ENCODE measurements at places on chromosomes 2 and 18.

GRCh38 chr2:54183281-54183680 is 67.9 kb downstream of the ACYP2 start:
- DNase-seq: no peak

DNA sequence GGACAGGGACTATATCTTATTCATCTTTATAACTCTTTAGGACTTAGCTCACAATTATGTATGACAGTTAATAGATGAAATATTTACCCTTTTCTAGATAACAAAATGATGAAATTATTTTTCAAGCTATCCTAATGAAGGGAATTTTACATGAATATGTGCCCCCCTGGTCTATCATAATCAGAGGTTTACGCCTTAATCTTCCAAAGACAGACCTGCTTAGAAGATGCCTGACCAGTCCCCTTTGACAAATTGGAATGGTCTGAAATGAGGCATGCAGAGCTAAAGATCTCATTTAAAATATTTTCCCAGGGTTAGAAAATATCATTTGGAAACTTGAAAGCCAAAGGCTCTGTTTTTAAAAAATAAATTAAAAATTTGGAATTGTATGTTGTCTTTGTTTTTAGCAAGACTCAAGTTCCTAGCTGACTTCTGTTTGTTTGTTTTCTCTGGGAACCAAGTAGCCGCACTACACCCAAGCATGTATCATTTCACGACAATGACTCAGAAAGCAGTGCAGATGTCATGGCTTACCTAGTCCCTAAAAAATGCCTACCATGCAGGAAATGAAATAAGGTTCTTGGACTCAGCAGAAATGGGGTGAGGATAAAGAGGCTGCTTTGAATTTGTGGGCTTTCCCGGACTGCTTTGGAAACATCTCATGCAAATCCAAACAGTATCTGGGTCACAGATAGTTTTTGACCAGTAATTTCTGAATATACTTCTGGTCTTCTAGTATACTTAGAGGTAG is 162.1 kb downstream of the ZEB2 start:
- DNase-seq: peak; percentile 97

DNA sequence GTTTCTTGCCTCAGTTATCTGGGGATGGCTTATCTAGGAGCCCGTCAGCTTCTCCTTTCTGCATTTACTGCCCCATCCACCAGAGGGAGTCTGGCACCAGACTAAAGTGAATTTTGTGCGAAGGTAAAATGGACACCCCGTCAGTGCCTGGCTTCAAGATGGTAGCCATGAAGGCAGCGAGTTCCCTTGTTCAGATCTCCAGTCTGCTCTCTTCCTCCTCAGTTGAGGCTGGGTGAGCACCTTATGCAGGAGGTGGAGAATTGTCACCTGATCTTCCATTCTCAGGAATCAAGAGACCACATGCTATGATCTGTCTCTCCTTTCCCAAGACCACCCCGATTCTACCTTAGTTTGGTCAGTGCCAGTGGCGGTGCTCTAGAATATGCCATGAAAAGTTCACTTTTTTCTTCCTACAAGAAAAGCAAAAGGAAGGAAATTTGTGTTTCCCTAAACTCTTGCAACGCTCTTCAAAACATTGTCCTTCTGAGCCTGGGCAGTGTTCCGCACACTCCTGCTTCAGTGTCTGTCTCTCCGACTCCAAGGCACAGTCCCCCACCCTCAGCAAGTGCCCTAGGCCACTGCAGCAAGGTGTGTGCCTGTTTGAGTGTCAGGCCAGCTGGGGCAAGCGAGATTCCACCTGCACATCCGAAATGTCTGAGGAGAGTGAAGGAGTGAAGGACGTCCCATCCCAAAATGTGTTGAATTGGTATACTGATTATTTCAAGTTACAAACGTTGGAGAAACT is 168.6 kb downstream of the SS18 start:
- peak; percentile 48 for DNase-seq

DNA sequence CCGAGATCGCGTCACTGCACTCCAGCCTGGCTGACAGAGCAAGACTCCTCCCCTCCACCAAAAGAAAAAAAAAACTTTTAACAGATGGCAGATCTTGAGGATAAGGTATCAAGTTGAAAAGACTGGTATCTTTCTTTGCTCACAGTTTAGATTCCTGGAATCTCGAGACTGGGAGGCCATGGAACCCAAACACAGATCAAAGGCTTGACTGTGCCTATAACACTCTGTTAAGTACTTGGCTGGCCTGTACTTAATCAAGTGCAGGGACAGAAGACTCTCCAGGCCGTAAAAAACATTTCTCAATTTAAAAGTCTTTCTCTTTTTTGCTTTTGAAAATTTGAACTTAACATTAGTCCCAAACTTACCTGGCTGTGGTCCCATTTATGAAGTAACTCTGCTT is 107.1 kb upstream of the ZNF516 start:
- no peak for DNase-seq

All from ACHN (cell line).